ENCODE measurements at places on chromosomes 1 and 21.

- DNase-seq: no peak
Measured at GRCh38 chr1:244337839-244338238, 113.9 kb downstream of the ADSS2 start.

DNA sequence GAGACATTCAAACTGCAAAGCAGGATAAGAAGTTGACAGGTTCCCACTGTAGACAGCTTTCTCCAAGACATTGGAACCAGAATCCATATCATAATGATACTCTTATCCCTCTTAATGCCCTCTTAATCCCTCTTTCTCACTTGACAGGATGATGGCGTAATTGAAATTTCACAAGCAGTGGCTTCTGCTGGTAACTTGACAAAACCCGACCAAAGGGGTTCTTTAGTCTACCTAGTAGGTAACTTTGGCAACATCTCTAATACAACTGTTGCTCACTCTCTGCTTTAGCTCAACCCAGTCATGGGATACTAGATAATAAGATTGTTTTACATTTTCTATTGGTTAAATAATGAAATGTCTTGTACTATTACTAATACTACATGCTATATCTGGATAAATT is 34.7 kb downstream of the S100A10 start:
- DNase-seq: no peak

- no peak for DNase-seq
Measured at GRCh38 chr1:166283190-166283589, 116.4 kb upstream of the FAM78B start.

- DNase-seq: no peak
Measured at GRCh38 chr1:183593356-183593755, 3.1 kb upstream of the NCF2 start.

DNA sequence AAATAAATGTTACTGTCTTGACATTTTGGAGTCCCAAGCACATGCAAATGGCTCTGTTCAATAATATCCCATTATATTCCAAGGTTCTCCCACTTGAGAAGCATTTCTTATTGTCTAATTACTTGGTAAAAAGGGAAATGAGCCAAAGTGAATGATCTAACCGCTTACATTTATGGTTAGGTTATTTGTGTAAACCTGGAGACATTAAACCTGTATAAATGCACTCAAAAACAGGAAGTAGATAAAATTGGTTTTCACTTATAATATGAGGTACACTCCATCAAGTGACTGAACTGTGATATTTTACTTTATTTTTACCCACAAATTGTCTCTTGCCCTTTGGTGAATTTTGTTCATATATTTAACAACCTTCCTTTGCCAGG is 26.8 kb downstream of the KIF1B start:
- DNase-seq: no peak

DNA sequence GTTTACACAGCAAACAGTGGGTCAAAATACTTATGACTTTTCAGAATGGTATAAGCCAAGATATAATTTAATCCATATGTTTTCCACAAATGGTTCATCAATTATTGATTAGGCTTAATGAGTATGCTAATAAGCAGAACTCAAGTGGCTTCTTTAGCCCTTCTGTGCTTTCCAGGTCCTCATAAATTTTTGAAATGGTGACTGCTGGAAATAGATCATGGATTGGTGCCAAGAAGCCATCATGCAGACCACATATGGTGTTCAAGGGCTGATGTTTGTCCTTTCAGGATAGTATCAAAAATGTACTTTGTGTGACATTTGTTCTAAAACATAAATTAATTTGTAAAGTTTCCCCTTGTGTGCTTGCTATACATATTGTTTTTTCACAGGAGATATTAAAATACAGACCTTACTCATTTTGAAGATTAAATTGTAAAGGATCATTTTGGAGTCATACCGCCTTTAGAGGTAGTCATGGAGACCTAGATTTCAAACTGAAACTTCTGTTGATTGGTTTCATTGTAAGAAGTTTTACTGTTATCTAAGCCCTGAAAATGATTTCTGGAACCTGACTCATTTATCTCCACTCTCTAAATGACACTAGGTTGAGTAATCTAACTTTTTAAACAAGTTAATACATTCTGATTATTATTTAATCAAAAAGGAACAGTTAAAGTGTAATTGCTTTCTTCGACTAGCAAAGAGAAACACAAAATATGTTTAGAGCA is 507.9 kb downstream of the PLA2G4A start:
- DNase-seq: no peak

DNA sequence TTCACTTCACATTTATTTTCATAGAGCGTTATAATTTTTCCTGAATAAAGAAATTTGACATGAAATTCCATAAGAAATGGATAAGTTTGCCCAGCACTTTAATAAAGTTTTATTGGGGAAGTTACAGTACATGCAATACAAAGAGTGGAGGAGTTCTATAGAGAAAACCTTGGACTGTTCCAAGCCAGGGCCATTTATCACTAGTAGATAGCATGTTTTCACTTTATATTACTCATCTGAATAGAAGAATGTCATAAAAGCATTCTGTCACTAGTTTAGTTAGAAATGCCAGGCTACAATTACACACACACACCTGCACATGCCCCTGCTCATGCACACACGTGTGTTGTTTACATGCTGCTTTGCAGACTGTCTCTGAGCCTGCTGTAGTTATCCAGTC is 123.3 kb downstream of the NEK7 start:
- DNase-seq: no peak

- DNase-seq: no peak
Measured at GRCh38 chr1:54405898-54406293, 298 bp downstream of the SSBP3 start.

GRCh38 chr1:201888282-201889089 is at the start of gene SHISA4:
TSS of gene SHISA4 (plus strand) at chr1:201888898. CDS start at chr1:201888995, 97 bp downstream.
- no peak for DNase-seq

GRCh38 chr1:34019741-34020552 is 145.1 kb downstream of the CSMD2 start:
- no peak for DNase-seq

DNA sequence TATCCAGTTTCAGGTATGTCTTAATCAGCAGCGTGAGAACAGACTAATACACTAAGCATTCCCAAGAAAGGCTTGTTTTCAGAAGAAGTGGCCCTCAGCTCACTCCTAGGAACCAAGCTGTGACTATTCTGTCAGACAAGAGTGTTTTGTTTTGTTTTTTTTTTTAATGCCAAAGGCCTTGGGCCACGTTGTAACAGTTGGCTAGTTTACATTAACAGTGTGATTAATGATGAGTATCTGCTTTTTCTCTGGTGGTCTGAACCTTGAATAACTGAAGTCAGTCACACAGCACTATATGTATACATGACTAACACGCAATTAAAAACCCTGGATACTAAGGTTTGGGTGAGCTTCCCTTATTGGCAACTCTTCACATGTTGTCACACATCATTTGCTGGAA is 21.9 kb downstream of the DPYD start:
- no peak for DNase-seq

DNA sequence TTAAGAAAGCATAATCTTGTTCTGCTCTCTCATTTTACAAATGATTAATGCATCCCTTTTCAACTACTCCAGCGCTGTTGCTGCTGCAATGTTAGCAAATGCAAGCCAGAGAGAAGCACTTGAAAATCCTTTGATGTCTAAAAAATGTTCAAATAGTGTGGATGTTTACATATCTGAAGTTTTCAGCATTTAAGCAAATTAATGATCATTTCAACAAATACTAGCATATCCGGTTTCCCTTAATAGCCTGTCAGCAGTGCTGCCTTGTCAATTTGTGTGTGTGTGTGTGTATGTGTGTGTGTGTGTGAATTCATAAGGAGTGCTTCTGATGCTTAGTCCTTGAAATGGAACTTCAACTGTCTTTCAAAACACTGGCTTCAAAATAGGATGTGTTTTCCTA is 48.1 kb upstream of the WNT2B start:
- no peak for DNase-seq

Measured in stimulated activated CD4-positive, alpha-beta T cell treated with anti-CD3 and anti-CD28 coated beads, Interleukin-12 subunit alpha, Interleukin-12 subunit beta, amount 100 ng/mL, for 24 hours (primary cell).